ENCODE measurements at places on chromosomes 1 and 21.

DNA sequence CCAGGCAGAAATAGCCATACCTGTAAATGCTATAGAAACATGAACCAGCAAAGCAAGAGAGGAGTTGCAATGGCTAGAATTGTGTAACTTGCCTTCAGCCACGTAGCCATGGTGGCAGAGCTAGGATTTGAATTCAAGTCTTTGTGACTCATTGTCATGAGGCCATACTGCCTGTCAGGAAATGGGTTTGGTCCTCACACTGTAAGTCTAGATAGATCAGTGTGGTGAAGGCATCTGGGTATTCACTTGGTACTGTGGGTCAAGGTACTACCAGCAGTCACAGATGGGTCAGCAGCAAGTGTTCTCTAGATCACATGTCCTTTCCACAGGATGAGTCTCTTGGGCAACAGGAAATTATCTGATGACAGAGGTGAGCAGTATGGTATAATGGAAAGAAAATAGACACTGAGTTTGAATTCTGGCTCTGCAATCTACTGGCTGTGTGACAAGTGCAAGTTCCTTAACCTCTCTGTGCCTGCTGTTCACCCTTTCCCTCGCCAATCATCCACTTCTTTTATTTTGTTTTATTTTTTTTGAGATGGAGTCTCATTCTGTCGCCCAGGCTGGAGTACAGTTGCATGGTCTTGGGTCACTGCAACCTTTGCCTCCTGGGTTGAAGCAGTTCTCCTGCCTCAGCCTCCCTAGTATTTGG is 36.9 kb downstream of the FGGY start:
- DNase-seq = no peak

DNA sequence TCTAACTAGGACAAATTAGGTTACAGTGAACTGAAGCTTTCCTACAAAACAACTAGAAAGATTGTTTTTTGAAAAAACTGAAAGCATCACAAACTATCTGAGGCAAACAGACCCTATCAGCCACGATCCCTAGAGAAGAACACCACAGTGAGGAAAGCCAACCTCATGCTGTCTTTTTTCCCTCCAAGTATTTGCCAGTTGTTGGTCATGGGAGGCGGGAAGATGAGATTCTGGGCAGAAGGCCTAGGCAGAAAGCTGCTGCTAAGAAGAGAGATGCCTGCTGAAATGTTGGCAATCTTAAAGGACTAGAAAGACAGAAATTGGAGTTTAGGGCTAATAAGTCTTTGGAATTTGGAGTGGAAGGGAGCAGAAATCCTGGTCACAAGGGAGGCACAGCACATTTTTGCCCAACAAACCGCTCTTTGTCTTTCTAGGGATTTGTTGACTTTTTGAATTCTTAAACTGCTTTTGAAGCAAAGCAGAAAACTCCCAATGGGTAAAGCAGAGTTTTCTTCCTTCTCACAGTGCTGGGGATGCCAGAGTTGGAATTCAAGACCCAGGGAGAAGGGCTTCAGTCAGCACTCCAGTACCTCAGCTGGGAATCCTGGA is 83.9 kb downstream of the MT1HL1 start:
- DNase-seq = no peak

GRCh38 chr1:62128745-62129144 is 65.9 kb upstream of the L1TD1 start:
- no peak for DNase-seq

DNA sequence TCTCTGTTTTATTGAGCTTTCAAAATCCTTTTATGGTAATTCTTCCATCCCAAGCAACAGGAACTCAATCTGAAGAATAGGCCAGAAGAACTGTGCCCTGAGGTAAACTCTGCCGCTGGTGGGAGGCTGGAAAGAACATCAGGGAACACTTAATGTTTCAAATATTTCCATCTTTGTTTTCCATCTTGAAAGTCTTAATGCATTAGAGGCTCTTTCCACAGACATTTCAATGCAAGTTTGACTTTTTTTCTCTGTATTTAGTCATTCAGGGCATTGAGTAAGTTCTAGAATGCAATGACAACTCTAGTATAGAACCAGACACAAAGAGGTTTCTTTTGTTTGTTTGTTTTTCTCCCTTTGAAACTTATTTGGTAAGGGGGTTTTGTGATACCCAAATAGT is 61.5 kb downstream of the KIAA0040 start:
- peak; percentile 46 for DNase-seq

DNA sequence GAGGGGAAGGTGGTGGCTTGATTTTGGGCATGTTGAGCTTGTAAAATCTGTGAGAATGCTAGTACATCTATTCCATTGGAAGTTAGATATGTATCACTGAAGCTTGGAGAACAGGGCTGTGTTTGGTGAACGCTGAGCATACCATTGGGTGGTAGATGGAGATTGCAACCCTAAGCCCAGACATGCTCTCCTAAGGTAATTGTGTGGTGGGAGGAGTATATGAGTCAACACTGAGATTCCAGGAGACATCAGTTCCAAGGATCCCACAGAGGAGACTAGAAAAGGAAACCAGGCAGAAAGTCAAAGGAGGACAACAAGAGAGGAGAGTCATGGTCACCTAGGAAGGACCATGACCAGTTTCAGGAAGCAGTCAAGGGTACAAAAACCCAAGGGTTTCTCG is 60.4 kb downstream of the KIF21B start:
- DNase-seq = no peak

- no peak for DNase-seq
Observed at GRCh38 chr1:183533617-183534174, 56.6 kb downstream of the NCF2 start.

- no peak for DNase-seq
Observed at GRCh38 chr1:20028125-20028524, 41.9 kb upstream of the PLA2G5 start.

- DNase-seq = peak; percentile 58
Observed at GRCh38 chr1:47866601-47867437, 130.4 kb downstream of the TRABD2B start.

DNA sequence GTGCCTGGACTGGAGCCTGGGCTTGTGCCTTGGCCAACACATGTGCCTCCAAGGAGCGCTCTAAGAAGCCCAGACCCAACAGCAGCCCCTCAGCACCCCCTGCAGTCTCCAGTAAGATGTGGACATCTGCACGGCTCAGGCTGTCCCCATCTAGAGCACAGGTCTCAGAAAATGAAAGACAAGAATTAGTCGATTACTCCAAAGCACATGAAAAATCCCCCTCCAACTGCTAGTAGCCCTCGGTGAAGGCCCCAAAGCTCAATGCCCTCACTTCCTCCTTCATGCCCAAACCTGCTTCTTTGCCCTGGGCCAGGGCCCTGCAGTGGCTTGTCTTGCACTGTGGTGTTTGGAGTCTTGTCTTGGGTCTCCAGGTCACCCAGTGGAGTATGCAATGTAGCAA is 21.9 kb upstream of the ERO1B start:
- DNase-seq = no peak

GRCh38 chr1:8472668-8473067 is 154.8 kb downstream of the SLC45A1 start:
- DNase-seq = no peak

- no peak for DNase-seq
Observed at GRCh38 chr1:235051521-235051920, 77.1 kb downstream of the TOMM20 start.

- DNase-seq = no peak
Observed at GRCh38 chr1:5768014-5768413, 224.2 kb downstream of the NPHP4 start.

DNA sequence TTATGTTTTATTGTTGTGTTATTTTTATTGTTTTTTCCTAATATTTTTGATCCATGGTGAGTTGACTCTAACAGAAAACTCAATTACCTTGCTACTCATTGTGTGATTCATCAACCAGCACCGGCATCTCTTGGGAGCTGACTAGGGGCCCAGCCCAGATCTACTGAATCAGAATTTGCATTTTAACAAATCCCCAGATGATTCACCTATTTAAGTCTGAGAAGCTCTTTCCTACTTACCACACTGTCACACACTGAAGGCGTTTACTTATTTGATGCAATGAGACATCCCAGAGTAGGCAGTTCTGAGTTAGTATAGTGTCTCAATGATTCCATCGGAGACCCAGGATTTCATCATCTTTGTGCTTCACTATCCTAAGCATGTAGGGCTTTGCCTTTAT is 416.6 kb downstream of the RWDD3 start:
- DNase-seq = no peak

GRCh38 chr1:184604152-184604900 is 150.3 kb downstream of the EDEM3 start:
- no peak for DNase-seq

GRCh38 chr1:42259059-42259738 is 75.8 kb downstream of the FOXJ3 start:
- DNase-seq = peak; percentile 6

GRCh38 chr1:224380003-224380402 is 23.3 kb downstream of the CNIH4 start:
- no peak for DNase-seq

GRCh38 chr1:230713547-230713914 is 391 bp downstream of the AGT start:
- DNase-seq = no peak

- DNase-seq = no peak
Observed at GRCh38 chr1:47507881-47508701, 70.2 kb downstream of the FOXD2 start.

GRCh38 chr21:45347712-45348499 is 57.1 kb upstream of the COL18A1 start:
- DNase-seq = no peak

- peak; percentile 9 for DNase-seq
Observed at GRCh38 chr1:93021539-93022134, 57.4 kb upstream of the MTF2 start.

GRCh38 chr1:111690306-111690617 is 48.9 kb downstream of the INKA2 start:
- DNase-seq = peak; percentile 31

DNA sequence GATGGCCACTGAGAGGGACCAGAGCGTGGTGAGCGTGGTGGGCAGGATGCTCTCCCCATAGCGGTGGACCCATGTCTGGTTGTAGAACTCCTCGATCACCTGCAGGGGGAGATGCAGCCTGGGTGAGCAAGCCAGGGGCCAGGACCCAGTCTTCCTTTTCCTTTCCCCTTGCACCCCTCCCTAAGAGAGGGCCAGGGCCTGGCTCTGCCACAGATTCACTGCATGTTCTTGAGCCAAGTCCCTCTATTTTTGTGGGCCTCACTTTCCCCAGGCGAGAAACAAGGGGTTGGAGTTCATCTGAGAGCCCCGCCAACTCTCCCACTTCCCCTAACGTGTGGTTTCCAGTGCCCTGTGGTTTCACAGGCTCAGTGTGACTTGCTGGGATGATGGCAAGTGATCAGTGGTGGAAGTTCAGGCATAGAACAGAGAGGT is 27.5 kb downstream of the SLC2A1 start:
- no peak for DNase-seq

GRCh38 chr1:203403586-203403985 is 52.7 kb upstream of the FMOD start:
- no peak for DNase-seq

DNA sequence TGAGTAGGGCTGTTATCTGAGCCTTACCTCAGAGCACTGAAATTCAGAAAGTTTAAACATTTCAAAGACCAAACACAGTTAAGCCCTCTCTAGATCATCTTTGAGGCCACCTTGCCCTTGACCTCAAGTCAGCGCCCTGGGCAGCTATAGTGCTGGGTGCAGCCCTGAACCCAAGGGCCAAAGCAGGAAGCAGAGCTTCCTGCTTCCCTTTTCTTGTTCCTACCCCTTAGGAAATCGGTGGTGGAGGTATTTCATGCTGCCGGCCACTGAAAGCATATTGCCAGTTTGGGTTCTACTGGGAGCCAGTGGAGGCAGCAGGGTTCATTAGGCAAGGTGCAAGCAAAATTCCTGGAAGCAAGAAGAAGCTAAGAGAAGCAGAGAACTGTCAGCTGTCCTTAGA is 26.1 kb downstream of the CD244 start:
- DNase-seq = no peak

DNA sequence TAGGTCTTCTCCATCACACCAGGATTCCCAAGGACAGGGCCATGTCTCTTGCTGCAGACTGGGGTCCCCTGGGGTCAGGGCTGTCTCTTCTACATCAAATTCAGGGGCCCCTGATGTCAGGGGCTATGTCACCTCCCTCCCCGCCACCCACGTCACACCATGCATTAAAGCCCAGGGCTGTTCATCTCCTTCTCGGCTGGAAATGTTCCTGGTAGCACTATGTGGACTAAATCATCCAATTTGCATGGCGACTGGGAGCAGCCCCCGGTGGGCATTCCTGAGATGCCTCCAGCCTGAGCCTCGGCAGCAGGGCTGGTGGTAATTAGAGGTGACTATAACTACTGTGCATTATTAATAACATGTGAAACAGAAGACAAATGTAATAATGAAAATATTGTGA is 151.7 kb upstream of the HMGB4 start:
- DNase-seq = no peak

DNA sequence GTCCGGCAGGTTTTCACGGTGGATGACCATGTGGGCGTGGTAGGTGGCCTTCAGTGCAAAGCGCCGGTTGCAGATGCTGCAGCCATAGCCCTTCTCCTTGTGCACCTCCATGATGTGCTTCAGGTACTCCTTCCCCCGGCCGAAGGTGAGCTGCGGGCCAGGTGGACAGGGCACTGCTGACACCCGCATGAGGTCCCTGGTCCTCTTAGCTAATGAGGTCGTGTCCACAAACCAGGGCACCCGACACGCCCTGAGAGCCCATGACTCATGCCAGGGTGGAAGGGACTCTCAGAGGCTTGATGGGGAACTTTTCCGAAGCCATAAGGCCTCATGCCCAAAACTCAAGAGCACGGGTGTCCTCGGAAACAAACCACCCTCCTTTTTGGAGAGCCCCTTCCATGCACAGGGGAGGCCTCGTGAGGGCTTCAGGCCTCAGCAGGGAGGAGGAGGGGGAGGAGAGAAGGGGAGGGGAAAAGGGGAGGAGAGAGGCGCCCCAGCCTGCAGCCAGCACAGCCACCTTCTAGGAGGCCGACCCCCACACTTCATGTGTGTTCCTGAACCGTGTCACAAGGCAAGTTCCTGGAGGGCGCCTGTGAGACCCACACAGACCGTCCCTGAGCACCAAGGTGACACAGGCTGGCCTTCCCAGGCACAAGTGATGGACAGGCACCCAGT is 54.4 kb upstream of the RIPK4 start:
- no peak for DNase-seq

DNA sequence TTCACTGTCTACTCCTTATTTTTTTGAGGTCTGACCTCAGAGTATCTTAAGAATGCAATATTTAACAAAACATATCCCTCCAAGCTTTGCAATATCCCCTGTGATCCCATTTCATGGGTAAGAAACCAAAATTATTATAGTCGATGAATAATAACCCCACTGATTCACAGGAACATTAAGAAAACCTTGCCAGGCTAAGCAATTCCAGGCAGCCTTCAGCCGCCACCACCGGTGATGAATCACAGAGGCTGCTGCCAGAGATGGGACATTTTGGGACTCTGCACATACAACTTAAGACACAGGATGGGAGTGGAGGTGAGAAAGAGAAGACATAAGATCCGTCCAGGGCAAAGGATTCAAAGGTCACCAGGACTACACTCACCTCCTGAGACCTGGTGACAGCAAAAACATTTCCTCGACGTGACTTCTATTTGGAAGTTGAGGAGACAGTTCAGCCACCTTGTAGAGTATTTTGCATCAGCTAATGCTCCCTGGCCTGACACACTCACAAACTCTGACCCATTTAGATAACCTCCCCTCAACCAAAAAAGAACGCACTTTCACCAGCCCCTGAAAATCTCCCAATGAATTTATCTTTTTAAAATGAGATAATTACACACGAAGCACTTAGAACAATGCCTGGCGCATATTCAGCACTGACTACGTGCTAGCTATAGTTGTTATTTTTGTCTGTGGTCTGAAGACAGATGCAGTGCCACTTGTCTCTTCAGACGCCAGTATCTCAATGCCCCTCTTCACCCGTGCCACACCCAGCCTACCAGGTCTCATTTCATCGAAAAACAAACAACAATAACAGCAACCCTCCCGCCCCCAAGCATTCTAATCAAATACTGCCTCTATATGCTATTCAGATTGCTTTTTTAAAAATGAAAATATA is 17.8 kb upstream of the OVAAL start:
- no peak for DNase-seq
